Activated T-helper 17 cell treated with anti-CD3 and anti-CD28 coated beads, Interleukin-2, amount 50 U/mL, for 72 hours (primary cell): ENCODE measurements at places on chromosomes 4 and X. TPM values are rescaled to one million over a fixed set of nuclear protein-coding genes. Genes with fewer than 3 reads are reported as not detected.

Gene CNGA1
- 0.24 TPM for total RNA-seq

Gene CT47B1
- total RNA-seq, result not detected

Gene ETDB
- not detected for total RNA-seq

Gene ADH1C
- total RNA-seq, result not detected

- no peak for ATAC-seq
Measured at GRCh38 chr4:38146383-38146782, 186.2 kb downstream of the PTTG2 start.

GRCh38 chr4:81620442-81620841, 148.7 kb upstream of the RASGEF1B start:
- ATAC-seq, result no peak

DNA sequence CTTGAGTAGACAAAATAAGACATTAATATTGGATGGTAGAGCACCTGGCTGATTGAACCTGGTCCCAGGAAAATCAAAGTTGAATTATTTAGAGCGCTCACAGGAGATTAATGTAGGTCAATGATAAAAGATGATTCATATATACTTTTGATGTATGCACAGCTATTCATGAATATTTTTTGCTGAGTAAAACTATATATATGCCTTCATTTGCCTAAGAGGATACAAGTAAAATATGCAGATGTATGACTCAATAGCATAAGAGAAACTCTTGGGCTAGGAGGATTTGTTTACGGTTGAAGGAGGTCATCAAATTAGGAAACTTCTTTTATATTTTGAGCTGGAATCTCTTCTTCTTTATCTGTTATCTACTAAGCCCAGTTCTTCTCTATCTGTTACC, 202.7 kb upstream of the HS3ST1 start:
- ATAC-seq, result no peak

DNA sequence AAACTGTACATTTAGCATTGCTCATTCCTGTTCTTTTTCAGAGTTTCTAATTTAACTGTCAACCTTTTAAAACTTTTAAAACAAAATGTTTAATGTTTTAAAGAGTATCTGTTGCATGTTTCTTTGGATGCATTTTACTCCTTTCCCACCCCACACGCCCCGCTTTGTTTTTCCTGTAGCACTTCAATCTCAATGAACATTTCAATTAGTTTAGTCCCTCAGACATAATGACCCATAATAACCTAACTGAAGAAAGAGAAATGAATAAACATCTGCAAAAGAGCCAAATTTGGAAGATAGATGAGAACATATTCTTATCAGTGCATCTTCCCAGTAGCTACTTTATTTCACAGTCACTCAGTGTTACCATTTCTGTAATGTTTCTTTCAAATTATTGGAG, 7.5 kb downstream of the PCDH10 start:
- no peak for ATAC-seq

GRCh38 chr4:37555322-37555721, 130.9 kb downstream of the RELL1 start:
- ATAC-seq, result no peak

- ATAC-seq, result no peak
Measured at GRCh38 chrX:100381619-100382018, 28.5 kb downstream of the PCDH19 start.

- no peak for ATAC-seq
Measured at GRCh38 chr4:163486321-163486720, 8.2 kb upstream of the TMA16 start.
